ENCODE measurements at places on chromosomes 6 and 20.
A peak's percentile ranks its signal among the peaks of the same experiment; 100 is the strongest.

DNA sequence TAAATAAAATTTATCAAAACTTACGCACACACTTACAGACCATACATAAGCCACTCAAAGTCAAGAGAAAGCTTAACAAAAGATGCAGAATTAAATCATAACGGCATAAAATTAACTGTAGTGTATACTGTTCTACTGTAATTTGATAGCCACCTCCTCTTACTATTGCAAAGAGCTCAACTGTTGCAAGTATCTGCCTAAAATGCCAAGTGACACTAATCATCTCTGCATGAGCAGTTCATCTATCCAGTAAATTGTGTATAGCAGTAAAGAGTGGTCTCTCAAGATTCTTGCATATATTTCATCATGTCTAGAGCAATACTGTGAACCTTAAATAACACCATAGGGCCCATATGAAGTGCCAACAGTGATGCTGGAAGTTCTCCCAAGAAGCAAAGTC is 12.3 kb downstream of the OR2H2 start:
- no peak for DNase-seq

GRCh38 chr6:151826517-151827142 is 19.1 kb downstream of the ESR1 start:
- DNase-seq, result no peak

GRCh38 chr6:107846262-107846795 is 22.2 kb upstream of the SCML4 start:
- DNase-seq, result no peak

- DNase-seq, result no peak
Observed at GRCh38 chr6:142823256-142823902, 121.6 kb downstream of the HIVEP2 start.

GRCh38 chr6:40882323-40882997 is 156.6 kb downstream of the UNC5CL start:
- peak; percentile 22 for DNase-seq

Measured in COR-L47 (cell line).